ENCODE measurements at places on chromosomes 2 and 18. TPM values are rescaled to one million over a fixed set of nuclear protein-coding genes. Genes with fewer than 3 reads are reported as not detected.

DNA sequence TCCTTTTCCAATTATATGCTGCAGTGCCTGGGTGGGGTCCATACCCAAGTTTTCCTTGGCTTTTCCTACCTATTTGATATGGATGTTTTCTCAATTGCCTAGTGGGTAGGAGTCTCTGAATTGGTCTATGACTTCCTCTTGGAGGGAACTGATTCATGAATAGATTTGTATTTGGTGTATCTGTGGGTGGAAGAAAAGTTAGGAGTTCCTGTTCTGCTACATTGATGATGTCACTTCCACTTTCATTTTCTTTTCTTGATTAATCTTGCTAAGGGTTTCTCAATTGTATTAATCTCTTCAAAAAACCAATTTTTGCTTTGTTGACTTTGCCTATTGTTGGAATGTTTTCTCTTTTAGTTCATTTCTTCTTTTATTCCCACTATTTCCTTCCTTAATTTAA is 37.4 kb upstream of the SLC9A2 start:
- H3K4me3 ChIP-seq, result no peak overlapping the region
- H3K36me3 ChIP-seq, result no peaks in the 10 kb centered on the region
- no peak overlapping the region for H3K27ac ChIP-seq
- peaks cover 18% of the 10 kb centered on the region for H3K27me3 ChIP-seq

- H3K27ac ChIP-seq, result peak overlapping the region; percentile 45
- peaks cover 12% of the 10 kb centered on the region for H3K36me3 ChIP-seq
- DNase-seq, result no peak
These were observed 16.1 kb downstream of the CEBPZ start for GRCh38 chr2:37215250-37215649.

DNA sequence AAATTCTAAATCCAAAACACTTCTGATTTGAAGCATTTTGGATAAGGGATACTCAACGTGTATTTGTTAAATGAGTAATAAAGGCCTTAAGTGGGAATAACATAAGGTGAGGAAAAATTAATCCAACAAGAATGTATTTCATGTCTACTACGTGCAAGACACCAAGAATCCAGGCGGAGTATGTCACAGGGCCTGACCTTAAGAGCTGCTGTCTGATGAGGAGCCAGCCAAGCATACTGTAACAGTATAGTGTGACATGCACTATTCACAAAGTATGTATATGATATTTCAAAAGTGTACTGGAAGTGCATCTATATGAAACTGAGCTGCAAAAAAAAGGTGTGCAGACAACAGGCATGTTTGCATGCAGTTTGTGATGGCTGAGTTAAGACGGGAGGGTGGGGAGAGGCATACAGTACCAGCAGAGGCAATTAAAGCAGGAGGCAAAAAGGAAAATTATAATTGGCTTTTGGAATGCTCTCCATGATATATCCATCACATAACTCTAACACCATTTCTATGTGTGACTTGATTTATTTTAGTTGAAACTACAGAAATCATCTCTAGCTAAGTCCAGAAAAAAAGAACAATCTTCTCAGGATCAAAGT is 18.2 kb downstream of the IWS1 start:
- H3K27ac ChIP-seq, result no peak overlapping the region
- peaks cover 44% of the 10 kb centered on the region for H3K4me1 ChIP-seq
- no peak for DNase-seq
- H3K4me3 ChIP-seq, result no peak overlapping the region
- H3K36me3 ChIP-seq, result peaks cover 11% of the 10 kb centered on the region

- H3K27me3 ChIP-seq, result no peaks in the 10 kb centered on the region
- no peak overlapping the region for H3K4me3 ChIP-seq
- H3K4me1 ChIP-seq, result no peaks in the 10 kb centered on the region
- H3K36me3 ChIP-seq, result peaks cover 9% of the 10 kb centered on the region
- no peak overlapping the region for H3K27ac ChIP-seq
- no peak for DNase-seq
These were observed 35.1 kb downstream of the DCAF17 start for GRCh38 chr2:171469176-171469575.

DNA sequence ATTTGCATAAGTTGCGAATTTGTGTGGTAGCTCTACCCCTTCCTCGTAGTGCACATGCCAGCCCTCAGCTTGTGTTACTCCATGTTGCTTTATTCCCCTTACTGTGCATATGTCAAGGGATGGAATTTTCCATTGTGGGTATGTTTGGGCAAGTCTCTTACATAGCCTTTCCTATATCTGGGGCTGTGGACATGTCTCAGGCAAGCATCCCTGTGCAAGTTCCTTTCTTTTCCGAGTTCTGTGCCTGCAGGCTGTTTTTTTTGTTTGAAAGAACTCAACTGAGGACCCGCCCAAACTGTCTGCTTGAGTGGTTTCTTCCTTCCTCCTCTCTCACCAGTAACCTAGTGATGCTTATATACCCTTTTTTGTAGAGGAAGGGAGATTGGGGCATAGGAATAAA is 1739.1 kb upstream of the PIK3C3 start:
- H3K27ac ChIP-seq, result no peak overlapping the region
- H3K4me3 ChIP-seq, result no peak overlapping the region
- no peaks in the 10 kb centered on the region for H3K27me3 ChIP-seq
- no peak for DNase-seq

GRCh38 chr2:3805201-3805939 is 102.0 kb downstream of the DCDC2C start:
- DNase-seq, result no peak
- H3K27me3 ChIP-seq, result no peaks in the 10 kb centered on the region
- H3K4me3 ChIP-seq, result no peak overlapping the region
- H3K36me3 ChIP-seq, result no peaks in the 10 kb centered on the region
- H3K4me1 ChIP-seq, result no peaks in the 10 kb centered on the region
- no peak overlapping the region for H3K27ac ChIP-seq

DNAH7 gene
- total RNA-seq, result 0.37 TPM

Measured in T-helper 17 cell (primary cell).